ENCODE measurements at places on chromosomes 5 and 9.

DNA sequence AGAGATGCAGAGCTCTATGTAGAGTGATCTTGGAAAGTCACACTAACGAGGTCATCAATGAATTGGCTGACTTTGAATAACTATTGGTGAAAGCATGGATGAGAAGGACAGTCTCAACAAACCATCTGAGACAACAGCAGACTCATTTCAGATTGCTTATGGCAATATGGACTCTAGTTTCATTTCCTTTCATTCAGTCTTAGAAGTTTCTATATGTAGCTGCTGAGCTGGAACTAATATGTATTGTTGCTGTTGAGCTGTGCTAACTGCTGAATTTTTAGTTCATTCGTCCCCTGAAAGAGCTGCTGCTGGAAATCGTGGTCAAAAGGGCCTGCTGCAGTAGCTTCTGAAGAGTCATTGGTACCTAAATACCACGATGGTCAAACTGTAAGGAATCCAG, 31.3 kb downstream of the TNFSF15 start:
- no peaks in the 10 kb centered on the region for H3K36me3 ChIP-seq
- DNase-seq, result peak; percentile 77
- peaks cover 27% of the 10 kb centered on the region for H3K4me1 ChIP-seq
- no peaks in the 10 kb centered on the region for H3K27me3 ChIP-seq

DNA sequence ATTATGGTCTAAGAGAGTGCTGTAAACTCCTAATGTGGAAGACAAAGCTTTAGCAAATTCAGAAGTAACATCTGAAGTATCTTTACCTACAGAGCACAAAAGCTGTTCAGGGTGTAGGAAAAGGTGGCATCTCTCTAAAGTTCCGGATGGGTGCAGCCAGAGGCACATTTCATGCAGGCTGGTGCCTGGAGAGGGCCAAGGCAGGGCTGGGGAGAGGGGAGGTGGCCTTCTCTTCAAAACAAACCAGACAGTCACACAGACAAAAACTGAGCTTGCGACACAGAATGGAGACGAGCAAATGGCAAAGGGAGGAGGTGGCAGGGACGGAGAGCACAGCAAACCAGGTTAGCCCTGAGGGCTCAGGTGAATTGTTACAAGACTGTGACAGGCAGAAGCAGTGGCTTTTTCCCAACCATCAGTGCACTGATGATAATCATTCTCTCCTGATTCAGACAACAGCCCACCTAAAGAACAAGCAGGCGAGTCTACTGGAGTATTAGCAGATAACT, 121.5 kb upstream of the PCA3 start:
- no peaks in the 10 kb centered on the region for H3K36me3 ChIP-seq
- peak overlapping the region; percentile 70 for H3K27ac ChIP-seq
- H3K27me3 ChIP-seq, result no peaks in the 10 kb centered on the region
- H3K4me3 ChIP-seq, result 0 out of 2 replicates have a peak overlapping the region, but pooled peaks have one; percentile 28

DNA sequence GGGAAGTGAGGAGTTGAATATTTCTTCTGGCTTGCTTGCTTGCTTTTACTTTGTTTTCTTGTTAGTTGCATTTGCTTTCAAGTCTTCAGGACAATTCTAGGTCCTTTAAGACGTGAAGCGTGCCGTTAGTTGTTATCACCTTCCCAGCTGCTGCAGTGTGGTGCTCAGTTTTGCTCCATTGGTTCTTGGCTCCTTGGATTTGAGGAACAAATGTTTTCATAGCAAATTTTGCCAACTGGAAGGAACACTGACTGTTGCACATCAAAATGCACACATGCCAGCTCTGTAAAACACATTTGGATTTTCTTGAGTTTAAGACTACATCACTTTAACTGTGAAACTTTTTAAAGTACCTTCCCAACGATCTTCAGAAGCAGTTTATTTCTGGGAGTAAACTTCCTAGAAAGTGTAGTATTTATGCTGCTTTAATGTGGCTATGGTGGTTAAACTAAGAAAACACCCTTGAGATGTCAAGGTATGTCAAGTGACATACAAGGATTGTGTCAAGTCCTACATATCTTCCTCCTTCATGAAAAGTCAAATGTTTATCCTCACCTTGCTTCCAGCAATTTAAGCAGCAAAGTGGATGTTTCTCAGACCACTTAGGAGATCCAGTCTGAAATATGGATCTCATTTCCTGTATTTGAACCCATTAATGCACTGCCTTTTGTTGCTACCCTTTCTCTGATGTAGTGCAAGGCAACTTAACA, 24.9 kb downstream of the MOCS2 start:
- H3K27me3 ChIP-seq, result peaks cover 23% of the 10 kb centered on the region
- H3K4me3 ChIP-seq, result no peak overlapping the region
- DNase-seq, result no peak
- H3K4me1 ChIP-seq, result 0 out of 2 replicates have a peak, but pooled peaks cover 7% of the 10 kb centered on the region
- H3K36me3 ChIP-seq, result no peaks in the 10 kb centered on the region

- H3K36me3 ChIP-seq, result no peaks in the 10 kb centered on the region
- H3K4me3 ChIP-seq, result no peak overlapping the region
- DNase-seq, result no peak
- no peak overlapping the region for H3K27ac ChIP-seq
These were observed 36.0 kb upstream of the STXBP1 start for GRCh38 chr9:127575875-127576778.

DNA sequence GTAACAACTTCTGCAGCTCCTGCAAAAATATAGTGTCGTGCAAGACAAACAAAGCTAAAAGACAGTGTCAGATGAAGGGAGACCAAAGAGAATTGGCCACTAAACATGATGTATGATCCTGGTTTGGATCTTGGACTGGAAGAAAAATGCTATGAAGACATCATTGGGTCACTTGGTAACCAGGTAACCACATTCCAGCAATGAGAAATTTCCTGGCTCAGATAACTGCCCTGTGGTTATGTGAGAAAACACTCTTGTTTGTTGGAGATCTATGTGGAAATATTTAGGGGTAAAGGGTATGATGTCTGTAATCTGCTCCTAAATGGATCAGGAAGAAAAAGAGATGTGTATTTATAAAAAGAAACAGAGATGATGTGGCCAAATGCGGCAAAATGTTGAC, 45.5 kb upstream of the ANKRD33B start:
- DNase-seq, result no peak
- H3K4me3 ChIP-seq, result no peak overlapping the region
- H3K27ac ChIP-seq, result no peak overlapping the region

DNA sequence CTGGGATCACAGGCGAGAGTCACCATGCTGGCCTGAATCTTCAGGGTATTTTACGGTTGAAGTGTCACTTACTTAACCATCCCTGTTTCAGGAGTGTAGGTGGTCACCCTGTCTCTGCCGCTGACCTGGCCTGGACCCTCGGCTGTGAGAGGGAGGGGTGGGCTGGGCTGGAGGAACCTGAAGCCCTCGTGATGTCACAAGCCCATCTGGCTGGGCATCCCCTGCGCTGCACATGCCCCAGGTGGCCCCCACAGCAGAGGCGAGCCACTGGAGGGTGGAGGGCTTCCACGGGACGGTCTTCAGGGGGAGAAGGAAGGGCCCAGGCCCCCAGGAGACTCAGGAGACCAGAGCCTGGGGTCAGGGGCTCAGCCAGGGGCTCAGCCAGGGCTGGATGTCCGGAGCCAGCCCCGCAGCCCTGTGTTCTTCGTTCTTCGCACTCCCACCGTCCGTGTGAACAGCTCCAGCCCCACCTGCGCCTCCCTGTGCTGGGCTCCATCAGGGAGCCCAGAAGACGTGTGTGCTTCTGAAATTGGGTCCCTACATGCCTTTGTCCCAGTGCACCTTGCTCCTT, 7.6 kb upstream of the AHRR start:
- H3K27ac ChIP-seq, result no peak overlapping the region
- H3K36me3 ChIP-seq, result no peaks in the 10 kb centered on the region
- DNase-seq, result no peak
- no peaks in the 10 kb centered on the region for H3K4me1 ChIP-seq
- H3K4me3 ChIP-seq, result no peak overlapping the region

DNA sequence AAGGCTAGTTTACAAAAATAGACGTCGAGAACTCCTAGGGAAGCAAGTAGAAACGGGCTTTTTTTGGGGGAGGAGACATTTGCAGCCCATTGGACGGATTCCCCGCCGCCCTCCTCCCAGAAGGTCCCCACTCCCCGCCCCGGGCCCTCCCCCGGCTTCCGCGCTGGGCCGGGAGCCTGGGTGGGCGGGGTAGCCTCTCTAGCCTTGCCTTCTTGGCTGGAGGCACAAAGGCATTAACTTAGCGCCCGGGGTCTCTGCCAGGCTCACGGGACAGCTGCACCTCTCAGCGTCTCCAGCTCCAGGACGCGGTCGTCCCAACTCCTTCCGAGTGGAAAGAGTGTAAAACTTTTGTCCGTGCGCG, at the start of gene DMRTA1:
Gene DMRTA1, plus strand, starts transcription at position 236 of the 361 bp plus-strand sequence. CDS start 242 bp downstream, outside the sequence.
- 0 out of 2 replicates have a peak, but pooled peaks cover 2% of the 10 kb centered on the region for H3K4me1 ChIP-seq
- DNase-seq, result peak; percentile 77
- peak within 1 kb of the TSS; percentile 67 for H3K4me3 ChIP-seq
- no peaks in the 10 kb centered on the region for H3K27me3 ChIP-seq
- no peaks in the 10 kb centered on the region for H3K36me3 ChIP-seq

DNA sequence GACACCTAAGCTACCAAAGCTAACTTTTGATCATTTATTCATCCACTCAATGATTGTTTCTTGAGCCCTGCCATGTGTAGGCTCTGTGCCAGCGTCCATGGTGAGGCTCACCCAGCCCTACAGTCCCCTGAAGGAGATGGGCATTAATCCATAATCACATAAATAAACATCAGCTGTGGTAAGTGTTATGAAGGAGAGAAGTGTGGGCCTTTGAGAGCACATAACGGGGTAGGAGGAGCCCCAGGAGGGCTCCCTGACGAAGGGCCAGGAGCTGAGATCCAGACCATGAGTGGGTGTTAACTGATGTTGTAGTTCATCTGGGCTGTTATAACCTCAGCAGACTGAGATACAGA, 53.9 kb upstream of the AFAP1L1 start:
- no peaks in the 10 kb centered on the region for H3K27me3 ChIP-seq
- no peaks in the 10 kb centered on the region for H3K4me1 ChIP-seq
- no peaks in the 10 kb centered on the region for H3K36me3 ChIP-seq
- no peak overlapping the region for H3K4me3 ChIP-seq
- DNase-seq, result no peak

GRCh38 chr5:143682929-143683386, 129.0 kb upstream of the HMHB1 start:
- H3K27ac ChIP-seq, result no peak overlapping the region
- H3K4me3 ChIP-seq, result no peak overlapping the region
- H3K27me3 ChIP-seq, result no peaks in the 10 kb centered on the region
- DNase-seq, result no peak

DNA sequence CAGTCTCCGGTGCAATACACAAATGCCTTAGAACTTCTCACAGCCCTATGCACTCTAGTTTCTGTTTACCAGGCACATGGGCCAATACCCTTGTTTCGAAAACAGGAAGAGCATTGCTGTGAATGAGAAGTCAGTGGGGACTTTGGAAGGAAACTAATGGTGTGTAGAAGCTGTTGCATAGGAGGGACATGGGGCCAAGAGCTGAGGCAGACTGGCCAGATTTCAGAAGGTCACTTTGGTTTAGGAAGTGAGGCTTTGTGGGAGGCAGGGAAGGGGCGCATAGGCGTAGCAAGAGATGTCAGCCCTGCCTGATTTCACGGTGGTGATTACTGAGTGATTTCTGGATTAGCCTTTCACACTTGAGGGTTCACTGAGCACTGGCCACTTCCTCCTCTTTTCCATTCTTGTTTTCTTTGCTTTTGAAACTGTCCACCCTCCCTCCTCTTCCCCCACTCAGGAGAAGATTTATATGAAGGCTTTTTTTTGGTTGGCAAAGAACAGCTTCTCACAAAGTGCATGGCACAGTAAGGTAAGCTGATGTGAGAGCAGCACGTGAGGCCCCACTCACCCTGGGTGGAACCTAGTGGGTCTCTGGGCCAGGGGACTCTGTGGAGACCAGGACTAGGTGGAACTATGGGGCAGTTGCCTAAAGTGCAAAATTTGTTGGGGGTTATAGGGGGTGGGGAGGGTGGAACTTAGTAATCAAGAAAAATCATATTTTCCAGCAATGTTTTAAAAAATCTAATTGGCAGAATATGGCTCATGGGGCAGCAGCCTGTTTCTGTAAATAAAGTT, 6.1 kb upstream of the TMEM252 start:
- peak overlapping the region; percentile 66 for H3K27ac ChIP-seq
- H3K36me3 ChIP-seq, result no peaks in the 10 kb centered on the region
- peak; percentile 84 for DNase-seq

DNA sequence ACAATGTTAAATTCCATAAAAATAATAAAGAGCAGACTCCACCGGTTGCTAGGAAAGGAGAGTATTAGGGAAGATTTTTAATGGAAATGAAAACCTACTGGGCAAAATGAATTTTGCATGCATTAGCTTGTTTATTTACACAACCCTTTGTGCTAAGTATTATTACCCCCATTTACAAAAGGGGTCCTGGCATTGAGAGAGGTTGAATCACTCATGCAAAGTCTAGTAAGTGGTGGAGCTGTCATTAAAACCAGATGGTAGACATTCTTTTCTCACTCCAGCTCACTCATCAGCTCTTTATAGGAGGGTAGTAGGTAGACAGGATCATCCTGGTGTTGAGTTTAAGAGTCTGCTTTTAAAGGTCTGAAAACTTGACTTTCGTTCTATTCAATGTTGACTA, 395.1 kb downstream of the PLK2 start:
- no peak overlapping the region for H3K27ac ChIP-seq
- H3K36me3 ChIP-seq, result no peaks in the 10 kb centered on the region
- peaks cover 40% of the 10 kb centered on the region for H3K4me1 ChIP-seq
- no peaks in the 10 kb centered on the region for H3K27me3 ChIP-seq

Data from MM.1S (cell line).